ENCODE measurements at places on chromosomes 16 and 17. TPM values are rescaled to one million over a fixed set of nuclear protein-coding genes. Genes with fewer than 3 reads are reported as not detected.

The PRSS36 gene
- total RNA-seq, result 0.61 TPM

The MYL4 gene
- 7.6 TPM for total RNA-seq

The CCL8 gene
- not detected for total RNA-seq

The TBC1D3C gene
- not detected for total RNA-seq

The SMIM5 gene
- 0.20 TPM for total RNA-seq

The OTOP2 gene
- not detected for total RNA-seq

The NMT1 gene
- total RNA-seq, result 96.5 TPM

The MYL11 gene
- total RNA-seq, result not detected

The HBA2 gene
- not detected for total RNA-seq

The HSF4 gene
- total RNA-seq, result 7.2 TPM

The TEX14 gene
- 0.20 TPM for total RNA-seq

The SPN gene
- total RNA-seq, result 0.27 TPM

The AGRP gene
- total RNA-seq, result not detected

GRCh38 chr16:31427441-31428278 lies 500 bp downstream of the COX6A2 start:
- DNase-seq, result peak; percentile 34

- no peak for DNase-seq
Measured at GRCh38 chr16:86673956-86674453, 95.7 kb downstream of the FOXL1 start.

DNA sequence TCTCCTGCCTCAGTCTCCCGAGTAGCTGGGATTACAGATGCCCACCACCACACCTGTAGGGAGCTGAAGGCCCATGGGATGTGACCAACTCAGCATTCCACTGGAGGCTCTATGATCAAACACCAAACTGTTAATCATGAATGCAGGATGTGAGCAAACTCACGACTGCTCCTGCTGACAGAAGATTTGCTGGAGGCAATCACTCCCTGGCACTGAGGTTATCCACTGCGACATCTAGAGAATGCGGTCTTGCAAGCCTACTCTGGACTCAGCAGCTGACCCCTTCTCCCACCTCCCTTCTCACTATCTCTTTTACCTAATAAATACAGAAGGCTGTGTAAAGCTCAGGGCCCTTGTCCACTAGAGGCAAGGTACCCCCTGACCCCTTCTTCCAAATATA lies 4.9 kb downstream of the TEX14 start:
- no peak for DNase-seq

GRCh38 chr16:68711421-68712139 lies 25.5 kb upstream of the CDH1 start:
- DNase-seq, result no peak

- no peak for DNase-seq
Measured at GRCh38 chr17:36885153-36885735, 52.0 kb upstream of the LHX1 start.

GRCh38 chr17:13035420-13035819 lies 17.6 kb upstream of the ELAC2 start:
- DNase-seq, result no peak

- DNase-seq, result no peak
Measured at GRCh38 chr17:4199818-4200402, 56.9 kb downstream of the CYB5D2 start.

DNA sequence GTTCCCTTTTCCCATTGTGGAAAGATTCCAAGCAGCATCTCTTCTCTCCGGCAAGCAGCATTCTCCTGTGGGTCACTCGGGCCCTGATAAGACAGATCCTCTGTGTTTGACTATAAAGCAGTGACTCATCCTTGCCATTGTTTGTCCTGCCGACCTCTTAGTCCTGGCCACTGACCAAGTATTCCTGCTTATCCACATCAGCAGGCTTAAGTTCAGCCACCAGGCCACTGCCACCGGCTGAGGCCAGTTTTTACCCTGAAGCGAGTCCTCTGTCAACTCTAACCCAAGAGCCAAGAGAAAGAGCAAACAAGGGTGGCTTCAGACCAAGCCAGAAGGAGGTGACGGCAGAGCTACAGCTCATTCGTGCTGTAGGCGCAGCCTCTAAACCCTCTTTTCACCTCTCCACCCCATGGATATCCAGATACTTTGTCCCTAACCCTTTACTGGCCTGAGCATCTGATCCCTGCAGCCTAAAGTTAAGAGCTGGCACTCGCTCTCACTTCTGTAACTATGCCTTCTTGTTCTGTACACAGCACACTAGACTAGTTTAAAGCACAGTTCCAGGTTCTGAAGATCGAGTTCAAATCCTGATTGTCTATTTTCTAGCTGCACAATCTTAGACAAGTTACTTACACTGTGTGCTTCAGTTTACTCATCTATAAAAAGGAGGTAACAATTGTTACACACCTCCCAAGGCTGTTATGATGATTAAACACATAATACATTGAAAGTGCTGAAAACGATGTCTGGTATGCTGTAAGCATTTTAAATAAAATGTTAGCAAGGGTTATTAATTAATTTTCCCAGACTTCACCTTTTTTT lies 31.0 kb downstream of the SOX9 start:
- DNase-seq, result no peak

DNA sequence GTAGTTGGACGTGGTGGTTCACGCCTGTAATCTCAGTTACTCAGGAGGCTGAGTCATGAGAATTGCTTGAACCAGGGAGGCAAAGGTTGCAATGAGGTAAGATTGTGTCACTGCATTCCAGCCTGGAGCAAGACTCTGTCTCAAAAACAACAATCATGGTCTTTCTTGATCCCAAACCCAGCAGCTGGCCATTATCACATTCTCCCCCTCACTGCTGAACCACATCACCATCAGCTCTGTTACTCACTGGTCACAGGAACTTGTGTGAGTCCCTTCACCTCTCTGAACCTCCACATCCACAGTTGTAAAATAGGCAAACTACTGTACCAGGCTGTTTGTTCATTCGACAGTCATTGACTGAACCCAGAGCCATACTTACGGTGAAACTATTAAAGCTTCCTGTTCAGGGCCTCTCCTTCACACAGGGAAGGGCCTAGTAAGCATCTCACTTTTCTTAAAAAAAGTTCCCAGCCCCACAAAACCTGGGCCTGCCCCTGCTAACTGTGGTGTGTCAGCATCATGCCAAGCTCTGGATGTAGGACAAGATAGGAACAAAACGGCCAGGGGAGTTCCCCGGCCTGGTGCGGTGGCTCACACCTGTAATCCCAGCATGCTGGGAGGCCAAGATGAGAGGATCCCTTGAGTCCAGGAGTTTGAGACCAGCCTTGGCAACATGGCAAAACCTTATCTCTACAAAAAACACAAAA lies 104.7 kb downstream of the COPRS start:
- no peak for DNase-seq

DNA sequence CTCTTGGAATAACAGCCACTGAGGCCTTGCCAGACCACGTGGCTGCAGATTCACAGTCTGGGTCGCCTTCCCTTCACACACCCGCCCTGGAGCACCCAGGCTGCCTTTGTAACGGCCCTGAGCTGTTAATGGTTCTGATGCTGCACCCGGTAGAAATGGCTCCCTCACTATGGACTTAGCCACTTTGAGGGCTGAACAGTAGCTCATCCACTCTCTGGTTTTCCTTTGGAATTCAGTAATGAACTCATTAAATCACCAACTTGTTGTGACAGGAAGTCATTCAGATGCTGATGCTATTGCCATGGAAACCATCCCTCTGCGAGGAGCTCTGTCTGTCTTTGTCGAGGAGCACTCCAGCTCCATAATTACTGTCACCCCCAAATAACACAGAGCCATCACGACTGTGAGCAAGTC lies 59.2 kb downstream of the CDK5R1 start:
- DNase-seq, result peak; percentile 23

- no peak for DNase-seq
Measured at GRCh38 chr17:80248001-80248893, 12.4 kb upstream of the RNF213 start.

- DNase-seq, result no peak
Measured at GRCh38 chr17:82881900-82882714, 42.3 kb upstream of the ZNF750 start.

GRCh38 chr16:23943604-23944003 lies 107.8 kb downstream of the PRKCB start:
- DNase-seq, result no peak

GRCh38 chr17:41825175-41825845 lies 10.7 kb downstream of the NT5C3B start:
- no peak for DNase-seq

DNA sequence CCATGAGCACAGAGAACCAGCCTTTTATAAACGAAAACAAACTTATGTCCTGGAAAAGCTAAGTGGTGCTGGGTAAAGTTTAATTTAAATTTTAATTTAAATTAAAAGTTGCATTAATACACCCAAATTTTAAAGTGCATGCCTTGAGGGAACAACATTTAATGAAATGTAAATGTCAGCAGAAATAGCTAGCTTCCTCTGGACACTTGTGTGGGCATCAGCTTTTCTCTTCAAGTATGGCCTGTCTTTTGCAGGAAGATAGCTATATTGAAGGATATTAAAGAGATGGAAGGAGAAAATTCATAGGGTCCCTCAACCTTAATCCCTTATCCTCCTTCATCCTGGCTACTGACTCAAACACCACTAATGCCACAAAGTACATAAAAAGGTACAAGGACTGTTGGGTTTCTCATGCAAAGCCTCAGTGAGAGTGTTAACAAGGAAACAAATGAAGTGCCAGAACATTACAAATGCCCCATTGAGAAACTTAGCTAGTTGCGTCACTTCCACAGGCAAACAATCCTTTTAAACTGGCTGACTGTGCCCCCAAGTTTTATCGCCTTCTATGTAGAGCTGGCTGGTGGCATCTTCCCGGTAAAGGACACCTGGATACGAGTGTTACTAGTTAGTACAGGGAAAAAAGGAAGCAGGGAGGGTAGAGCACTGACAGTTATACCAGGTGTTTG lies 14.1 kb downstream of the PHF12 start:
- DNase-seq, result no peak

- peak; percentile 18 for DNase-seq
Measured at GRCh38 chr17:61395409-61395982, 4.1 kb upstream of the TBX2 start.

GRCh38 chr17:77280304-77281121 lies 139.7 kb downstream of the SEC14L1 start:
- no peak for DNase-seq

- DNase-seq, result no peak
Measured at GRCh38 chr16:21265104-21265837, 12.8 kb downstream of the CRYM start.

DNA sequence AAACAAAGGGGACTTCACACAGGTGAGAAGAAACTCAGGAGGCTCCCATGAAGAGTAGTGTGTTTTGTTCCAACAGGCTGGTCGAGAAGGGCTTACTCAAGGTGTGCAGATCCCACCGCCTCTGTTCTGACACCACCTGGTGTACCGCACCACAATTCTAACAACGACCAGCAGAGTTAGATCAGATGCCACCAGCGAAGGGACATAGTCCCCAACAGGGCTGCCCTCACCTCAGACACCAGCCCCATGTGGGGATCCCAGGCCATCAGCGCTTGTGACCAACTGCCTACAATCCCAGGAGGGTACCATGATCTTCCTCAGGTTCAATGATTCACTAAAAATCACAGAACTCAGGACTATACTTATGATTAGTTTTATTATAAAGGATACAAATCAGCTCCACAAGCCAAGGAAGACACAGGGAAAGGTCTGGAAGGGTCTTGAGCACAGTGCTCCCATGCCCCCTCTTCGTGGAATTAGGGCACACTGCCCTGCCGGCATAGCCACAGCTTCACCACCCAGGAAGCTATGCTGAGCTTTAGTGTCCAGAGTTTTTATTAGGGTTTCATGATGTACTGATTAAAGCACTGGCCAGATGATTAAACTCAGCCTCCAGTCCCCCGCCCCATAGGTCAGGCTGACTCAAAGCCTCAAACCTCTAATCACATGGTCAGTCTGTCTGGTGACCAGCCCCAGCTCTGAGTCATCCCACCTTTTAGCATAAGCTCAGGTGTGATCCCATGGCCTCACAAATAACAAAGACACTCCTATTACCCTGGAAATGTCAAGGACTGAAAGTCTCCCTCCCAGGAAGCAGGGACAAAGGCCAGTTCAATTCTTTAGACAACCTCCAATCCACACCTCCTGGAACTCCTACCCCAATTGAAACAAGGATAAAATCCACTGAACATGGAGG lies 26.0 kb downstream of the TRIM25 start:
- no peak for DNase-seq

DNA sequence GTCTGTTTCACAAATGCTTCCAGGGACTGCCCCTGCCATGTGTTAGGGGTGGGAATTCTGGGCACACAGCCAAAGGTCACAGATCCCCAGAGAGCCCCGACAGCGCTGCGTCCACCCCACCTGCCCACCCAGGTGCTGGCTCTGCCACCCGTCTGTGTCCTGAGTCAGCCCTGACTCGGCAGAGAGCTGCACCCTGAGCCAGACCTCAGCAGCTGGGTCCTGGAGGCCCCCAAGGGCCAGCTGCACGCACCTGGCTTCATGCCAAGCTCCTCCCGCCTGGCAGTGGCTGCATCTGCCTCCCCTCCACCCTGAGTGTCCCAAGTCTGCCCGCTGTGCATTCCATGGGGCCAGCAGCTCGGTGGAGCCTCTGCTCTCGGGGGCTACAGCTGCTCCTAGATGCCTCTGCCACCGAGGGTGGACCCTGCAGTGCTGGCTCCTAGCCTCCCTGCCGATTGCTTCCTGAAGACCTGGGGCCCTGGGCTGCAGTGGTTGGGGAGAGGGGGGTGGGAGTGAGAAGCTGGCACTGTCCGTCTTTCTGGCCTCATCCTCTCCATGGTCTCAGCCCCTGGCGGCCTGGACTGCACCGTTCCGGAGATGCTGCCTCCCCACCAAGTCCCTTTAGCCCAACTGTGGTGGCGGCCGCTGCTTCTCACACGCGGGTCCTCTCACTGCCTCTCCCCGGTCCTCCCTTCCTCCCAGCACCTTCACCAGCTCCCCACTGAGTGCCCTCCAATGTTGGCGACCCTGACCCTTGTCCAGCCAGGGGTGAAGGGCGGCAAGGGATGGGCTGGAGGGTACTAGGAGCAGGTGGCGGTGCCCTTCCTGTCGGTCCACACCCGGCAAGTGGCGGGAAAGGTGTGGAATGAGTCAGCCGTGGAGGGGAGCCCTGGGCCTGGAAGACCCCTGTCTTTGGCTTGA lies 3.0 kb downstream of the SECTM1 start:
- DNase-seq, result peak; percentile 58

GRCh38 chr17:48541577-48542113 lies 3.3 kb downstream of the HOXB2 start:
- peak; percentile 36 for DNase-seq

DNA sequence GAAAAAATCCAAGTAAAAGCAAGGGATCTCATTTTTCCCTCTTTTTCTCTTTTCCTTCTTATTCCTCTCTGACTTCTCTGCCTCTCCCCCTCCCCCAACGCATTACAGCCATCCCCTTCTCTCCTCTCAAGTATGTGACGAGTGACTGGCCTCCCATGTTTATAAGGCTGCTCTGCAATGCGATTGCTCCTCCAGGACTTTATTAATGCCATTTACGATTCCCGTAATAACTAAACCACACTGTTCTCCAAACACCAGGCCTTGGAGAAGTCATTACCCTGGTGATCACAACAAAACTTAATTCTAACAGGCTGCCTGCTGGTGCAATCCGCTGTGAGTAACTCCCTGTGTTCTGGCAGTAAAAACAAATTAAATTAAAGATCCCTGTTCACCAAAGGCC lies 88.8 kb downstream of the HS3ST3B1 start:
- DNase-seq, result no peak

- DNase-seq, result no peak
Measured at GRCh38 chr16:75097941-75098901, 18.4 kb downstream of the LDHD start.

All from glutamatergic neuron (in vitro differentiated cells).